Stimulated activated CD8-positive, alpha-beta memory T cell treated with anti-CD3 and anti-CD28 coated beads, Interleukin-4, amount 100 ng/mL, for 24 hours (primary cell): ENCODE measurements at places on chromosomes 2 and 18.

- DNase-seq, result no peak
These were observed 766.1 kb upstream of the SALL3 start for GRCh38 chr18:78213361-78213994.

GRCh38 chr2:149451417-149452165, 121.2 kb downstream of the LYPD6 start:
- DNase-seq, result no peak

DNA sequence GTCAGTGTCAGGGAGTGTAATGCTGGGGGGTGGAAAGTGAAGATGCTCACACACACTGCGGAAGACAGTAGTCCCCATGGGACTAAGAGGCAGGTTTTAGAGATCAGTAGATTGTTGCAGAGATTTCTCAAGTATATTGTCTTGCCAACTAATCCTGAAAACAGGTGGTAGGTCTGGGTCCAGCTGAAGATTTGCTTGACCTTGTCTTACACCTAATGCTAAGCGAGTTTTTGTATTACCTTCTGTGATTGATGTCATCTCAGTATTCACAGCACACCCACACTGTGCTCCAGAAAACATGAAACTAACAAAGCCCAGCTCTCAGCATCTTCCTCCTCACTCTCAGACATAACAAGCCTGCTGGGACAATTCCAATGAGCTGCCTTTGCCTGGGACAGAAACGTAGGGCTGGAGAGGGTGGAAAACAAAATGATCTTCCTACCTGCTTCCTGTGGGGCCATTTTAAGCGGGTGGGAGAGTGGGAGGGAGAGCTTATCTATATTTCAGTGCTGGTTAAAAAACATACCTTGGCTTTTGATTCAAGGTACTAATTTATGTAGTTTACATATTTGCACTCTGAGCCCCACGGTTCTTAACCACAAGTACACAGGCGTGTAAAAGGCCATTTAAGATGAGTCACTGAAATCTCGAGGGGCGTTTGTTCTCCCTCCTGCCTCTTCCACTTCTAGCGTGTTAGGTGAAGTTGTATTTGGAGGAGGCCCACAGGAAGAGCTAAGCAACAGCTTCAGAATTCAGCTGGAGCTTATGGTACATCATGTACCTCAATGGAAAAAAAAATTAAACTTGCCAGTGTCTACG, 23.1 kb upstream of the RBMS1 start:
- DNase-seq, result no peak

- no peak for DNase-seq
These were observed 142.7 kb downstream of the SCG2 start for GRCh38 chr2:223459328-223459939.

DNA sequence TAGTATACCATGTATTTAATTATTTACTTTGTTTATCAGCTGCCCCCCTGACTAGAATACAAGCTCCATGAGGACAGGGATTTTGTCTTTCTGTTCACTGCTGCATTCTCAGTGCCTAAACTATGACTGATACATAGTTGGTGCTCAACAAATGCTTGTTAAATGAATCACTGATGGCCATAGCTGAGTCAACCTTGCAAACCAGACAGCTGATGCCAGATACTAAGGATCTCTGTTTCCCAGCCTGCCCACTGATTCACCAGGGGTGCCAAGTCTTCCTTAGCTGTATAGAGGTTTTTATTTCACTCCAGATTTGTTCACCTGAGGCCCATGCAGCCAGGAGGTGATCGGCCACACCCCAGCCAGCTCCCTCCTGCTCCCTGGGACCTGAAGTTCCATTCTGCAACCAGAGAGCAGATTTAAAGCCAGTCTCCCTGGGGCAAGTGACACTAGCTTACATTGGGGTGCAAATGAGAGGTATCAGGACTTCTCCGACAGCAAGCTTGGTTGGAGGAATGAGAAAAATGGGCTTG, 92.2 kb downstream of the C1QL2 start:
- DNase-seq, result no peak

DNA sequence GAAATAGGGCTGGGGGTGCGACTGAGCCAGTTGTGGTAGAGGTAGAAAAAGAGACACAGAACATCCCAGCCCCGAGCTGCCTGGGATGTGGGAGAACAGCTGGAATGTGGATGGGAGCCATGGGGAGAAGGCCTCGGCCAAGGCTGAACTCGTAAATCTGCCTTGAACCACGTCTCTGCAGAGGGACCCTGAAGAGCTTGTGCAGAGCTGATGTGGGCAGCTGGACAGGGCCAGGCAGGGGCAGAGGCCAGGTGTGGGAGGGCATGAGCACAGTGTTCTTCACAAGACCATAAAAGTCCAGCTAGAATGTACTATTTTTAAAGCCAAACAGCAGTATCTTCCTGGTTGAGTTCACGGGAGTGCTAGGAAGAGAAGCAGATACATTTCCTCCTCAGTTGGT, 5.7 kb downstream of the TCF23 start:
- DNase-seq, result no peak

DNA sequence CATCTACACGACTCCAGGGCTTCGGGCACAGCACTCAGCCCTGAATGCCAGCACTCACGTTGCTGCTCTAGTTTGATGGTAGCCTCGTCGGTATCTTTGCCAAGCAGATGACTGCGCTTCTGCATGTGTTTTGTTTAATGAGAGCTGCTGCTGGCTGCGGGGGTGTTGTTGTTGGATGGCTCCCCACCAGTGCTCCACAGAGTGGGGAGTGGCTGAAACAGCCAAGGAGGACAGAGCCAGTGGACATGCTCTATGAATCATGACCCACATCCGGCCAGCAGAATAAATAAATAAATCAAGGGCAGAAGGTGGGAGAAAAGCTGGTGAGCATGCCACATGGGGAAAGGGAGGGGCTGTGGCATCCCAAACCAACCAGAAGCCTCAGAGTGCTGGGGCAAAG, 131.2 kb upstream of the SOX11 start:
- no peak for DNase-seq

- DNase-seq, result no peak
These were observed 82.0 kb upstream of the MSH2 start for GRCh38 chr2:47321006-47321405.

DNA sequence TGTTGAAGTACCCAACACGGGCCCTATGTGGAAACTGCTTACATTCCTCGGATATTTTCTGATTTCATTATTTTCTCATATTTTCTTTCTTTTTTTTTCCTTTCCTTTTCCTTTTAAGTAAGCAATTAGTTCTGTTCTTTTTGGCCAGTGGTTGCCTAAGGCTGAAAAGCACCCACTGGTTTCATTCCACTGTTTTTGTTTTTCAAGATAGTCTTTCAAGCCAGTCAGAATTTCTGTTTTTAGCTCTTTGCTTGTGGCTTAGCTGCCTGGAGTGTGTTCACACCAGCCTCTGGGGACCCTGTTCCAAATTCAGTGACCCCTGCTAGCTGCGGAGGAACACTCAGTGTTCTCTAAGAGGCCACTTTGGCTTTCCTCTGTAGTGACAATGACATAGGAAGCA, 73.6 kb downstream of the NRP2 start:
- DNase-seq, result no peak

DNA sequence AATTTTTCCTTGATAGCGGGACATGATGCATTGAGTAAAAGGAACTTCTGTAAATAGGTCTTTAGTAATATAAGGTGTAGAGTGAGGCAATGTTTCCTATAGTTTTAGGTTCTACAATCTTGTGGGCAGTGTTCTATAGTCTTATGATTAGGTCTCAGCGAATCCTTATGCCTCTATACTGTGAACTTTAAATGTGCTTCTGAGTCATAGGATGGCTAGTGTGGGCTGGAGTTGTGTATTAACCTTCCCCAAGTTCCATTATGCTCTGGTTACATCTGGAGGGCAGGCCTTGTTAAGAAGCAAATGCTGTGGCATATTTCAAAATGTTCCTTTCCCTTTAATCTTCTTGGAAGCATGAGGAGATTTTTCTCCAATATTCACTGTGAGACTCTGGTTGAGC, 73.5 kb downstream of the ROCK2 start:
- no peak for DNase-seq

GRCh38 chr2:191189112-191189635, 38.4 kb upstream of the STAT4 start:
- no peak for DNase-seq

DNA sequence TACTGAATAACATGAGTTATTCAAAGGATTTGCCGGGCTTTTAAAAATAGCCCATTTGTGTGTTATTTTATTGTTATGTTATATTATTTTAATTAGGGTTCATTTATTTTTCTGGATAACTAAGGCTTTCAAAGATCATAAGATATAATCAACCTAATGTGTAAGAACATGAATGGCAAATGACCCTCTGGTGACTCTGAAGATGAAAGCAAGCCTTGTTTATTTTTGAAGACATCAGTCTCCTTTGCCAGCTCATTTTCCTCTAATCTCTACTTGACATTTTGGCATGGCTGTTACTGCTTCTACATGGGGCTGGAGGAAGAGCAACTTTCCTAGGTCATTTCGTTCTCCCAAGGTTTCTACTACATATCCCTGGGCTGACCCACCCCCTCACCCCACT, 10.6 kb downstream of the FAP start:
- no peak for DNase-seq

DNA sequence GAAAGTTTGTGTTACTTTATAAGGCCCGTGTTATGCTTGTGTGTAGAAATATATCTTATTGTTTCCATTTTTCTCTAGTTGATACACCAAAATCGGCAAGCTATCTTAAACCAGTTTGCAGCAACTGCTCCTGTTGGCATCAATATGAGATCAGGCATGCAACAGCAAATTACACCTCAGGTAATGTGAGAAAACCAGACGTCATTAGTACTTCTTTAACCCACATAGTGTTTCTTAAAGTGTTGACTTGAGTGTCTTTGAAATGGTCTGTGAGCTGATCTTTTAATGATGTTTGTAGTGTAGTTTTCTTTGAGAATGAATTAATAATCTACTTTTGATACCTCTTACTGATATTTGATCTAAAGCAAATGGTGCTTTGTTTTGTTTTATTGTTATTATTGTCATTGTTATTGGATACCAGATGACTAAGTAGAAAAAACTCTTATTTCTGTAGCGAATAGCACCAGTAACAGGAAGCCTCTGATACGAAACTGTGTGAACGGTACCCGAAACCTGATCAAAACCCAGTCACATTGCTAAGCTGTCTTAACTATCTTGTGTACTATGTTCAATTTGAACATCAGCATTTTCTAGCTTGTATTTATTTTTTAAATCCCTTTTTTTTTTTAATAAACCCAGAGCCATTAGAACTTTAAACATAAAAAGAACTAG, 53.7 kb downstream of the PTRHD1 start:
- no peak for DNase-seq

- DNase-seq, result no peak
These were observed 627.4 kb downstream of the FBXO15 start for GRCh38 chr18:73520229-73520628.

DNA sequence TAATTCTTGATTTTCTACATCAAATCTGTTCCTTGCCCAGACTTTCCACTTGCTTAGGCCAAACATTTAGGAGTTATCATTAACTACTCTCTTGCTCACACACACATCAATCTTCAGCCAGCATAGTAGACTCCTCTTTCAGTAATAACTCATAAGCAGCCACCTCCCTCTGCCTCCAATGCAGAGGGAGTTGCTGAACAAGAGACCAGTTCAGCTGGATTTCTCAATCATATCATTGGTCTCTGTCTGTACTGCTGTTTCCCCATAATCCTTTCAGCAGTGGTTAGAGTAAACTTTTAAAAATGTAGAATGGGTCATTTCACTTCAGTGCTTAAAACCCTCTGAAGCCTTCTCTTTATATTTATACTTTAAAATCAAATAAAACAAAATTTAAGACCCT, 112.9 kb downstream of the SLC39A10 start:
- no peak for DNase-seq

DNA sequence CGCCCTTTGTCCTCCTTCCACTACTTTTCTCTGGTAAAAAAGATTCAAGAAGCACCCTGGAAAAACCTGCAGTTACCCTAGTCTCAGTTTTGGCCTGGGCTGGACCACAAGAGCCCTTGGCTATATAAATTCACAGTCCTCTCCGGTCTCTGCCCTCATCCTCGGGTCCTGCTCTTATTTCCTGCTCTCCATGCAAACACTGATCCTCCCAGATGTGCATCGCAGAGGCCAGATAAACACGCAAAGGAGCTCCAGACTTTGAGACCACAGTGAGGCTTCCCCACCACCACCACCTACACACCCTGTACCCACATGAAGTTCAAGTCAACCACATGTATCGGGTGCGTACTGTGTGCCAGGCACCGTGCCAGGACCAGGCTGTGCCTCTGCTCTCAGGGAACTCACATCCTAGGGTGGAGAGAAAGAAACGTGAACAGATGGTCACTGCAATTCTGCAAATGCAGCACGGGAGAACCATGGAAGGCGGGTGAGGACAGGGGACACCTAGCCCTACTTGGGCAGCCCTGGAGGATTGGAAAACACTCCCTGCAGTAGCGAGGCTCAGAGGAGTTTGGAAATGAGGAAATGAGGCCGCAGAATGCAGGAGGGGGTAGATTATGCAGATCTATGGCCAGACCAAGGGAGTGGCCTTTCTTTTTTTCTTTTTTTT, 7.4 kb downstream of the CTDSP1 start:
- no peak for DNase-seq

- no peak for DNase-seq
These were observed 37.1 kb downstream of the ANKRD44 start for GRCh38 chr2:197273485-197273884.

DNA sequence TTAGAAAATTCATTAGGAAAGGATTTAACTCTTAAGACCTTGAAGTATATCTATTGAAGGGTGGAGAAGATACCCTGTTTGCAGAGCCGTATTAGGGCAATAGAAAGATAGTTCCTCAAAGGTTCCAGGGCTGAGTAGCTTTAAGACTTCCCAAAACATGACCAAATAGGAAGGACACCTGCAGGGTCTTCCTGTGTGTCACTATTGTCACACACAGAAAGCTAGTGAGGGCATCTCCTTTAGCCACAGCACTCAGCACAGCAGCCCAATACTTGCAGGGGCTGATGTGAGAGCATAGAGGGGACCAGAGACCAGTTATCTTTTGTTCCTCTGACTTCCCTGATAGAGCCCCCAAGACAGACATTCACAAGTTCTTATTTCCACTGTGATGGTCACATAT, 93.7 kb downstream of the PAX3 start:
- no peak for DNase-seq

DNA sequence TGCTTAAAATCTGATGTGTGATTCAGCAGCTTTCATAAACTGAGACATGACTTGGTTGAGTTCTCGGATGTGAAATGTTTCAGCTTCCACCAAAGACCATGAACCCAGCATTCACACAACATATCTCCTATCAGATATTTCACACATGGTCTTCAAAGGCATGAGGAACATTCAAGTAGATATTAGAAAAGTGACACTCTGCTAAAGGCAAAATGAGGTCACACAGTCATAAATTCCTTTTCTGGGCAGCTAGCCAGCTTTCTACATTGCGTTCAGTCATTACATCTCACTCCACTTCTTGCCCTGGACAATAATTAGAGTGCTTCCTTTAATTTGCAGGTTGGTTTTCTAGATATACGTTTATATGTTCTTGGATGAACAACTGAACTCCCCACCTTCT, 96.7 kb downstream of the GAREM1 start:
- no peak for DNase-seq
